ENCODE measurements at places on chromosomes 7 and 10.

- DNase-seq: no peak
Measured at GRCh38 chr10:72665925-72666324, 26.0 kb upstream of the MCU start.

GRCh38 chr7:4700577-4701235 is 18.6 kb downstream of the FOXK1 start:
- no peak for DNase-seq

GRCh38 chr10:128476845-128477244 is 350.6 kb upstream of the MKI67 start:
- no peak for DNase-seq

DNA sequence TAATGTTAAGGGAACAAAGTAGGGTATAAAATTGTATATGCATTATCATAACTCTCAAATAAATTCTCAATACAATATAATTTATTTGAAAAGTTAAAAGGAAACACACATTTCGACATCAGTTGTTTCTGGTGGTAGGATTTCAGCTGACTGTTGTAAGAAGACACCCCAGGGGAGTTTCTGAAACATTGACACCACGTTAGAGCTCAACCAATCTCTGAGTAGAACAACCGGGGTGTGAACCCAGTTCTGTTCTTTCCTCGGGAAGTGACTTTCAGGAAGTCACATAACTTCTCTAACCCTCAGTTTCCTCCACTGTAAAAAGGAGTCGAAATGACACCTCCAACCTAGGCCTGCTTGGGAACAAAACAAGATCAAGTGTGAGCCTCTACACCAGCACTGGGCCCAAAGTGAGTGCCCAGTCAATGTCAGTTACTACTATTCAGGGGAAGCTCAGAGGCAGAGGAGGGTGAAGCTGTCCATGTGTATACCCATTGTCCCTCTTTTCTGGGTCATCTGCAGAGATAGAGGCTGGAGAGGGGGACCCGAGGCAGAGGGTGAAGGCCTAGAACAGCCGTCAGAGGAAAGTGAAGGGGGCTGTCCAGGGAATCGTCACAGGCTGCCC is 67.1 kb downstream of the AOAH start:
- DNase-seq: no peak

- DNase-seq: no peak
Measured at GRCh38 chr10:12393831-12394230, 44.5 kb downstream of the CAMK1D start.

DNA sequence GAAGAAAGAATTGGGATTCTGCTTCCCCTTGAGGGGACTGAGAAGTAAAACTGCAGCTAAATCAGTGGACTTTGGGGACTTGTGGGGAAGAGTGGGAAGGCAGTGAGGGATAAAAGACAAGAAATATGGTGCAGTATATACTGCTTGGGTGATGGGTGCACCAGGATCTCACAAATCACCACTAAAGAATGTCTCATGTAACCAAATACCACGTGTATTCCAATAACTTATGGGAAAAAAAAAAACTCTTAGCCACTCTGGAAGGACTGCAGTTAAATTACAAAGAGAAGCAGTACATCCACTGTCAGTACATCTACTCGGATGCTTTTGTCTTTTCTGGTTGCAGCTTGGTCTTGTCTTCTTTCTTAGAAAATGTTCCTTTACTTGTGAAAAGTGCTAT is 27.4 kb upstream of the GOT1 start:
- no peak for DNase-seq

DNA sequence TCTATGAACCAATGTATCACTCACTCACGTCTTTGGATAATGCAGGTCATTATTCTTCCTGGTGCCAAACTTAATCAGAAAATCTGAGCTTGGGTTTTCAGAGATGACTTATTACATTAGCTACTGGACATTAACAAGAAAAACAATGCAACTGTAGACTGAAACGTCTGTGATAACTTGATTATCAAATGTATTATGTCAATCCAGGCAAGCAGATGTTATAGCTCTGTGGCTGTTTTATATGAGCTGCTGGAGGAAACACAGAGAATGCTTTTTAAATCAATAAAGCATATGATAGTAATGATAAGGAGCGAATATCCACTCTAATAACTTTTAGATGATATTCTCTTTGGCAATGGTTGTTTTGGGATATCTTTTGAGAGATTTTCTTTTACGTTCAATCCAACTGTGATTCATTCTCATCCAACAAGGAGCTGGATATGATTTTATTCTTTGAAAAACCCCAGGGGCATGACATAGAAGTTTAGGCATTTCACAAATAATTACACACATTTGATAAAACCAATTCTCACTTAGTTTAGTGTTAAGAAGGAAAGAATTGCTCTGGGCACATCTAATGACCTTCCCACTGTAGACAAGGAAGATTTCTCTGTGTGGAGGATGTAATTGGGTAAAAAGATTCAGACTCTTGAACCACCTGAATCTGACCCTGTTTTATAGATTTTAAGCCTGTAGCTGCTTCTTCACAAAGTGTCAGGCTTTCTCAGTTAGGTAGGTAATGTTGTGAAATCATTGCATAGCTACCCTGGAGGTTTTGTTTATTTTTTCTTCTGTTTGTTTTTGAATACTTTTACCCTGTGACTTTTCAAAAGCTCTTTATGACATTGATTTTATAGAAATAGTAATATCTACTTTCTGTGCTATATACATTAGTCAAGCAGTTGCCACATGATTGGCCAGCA is 1124.7 kb downstream of the DNAJB9 start:
- DNase-seq: no peak

DNA sequence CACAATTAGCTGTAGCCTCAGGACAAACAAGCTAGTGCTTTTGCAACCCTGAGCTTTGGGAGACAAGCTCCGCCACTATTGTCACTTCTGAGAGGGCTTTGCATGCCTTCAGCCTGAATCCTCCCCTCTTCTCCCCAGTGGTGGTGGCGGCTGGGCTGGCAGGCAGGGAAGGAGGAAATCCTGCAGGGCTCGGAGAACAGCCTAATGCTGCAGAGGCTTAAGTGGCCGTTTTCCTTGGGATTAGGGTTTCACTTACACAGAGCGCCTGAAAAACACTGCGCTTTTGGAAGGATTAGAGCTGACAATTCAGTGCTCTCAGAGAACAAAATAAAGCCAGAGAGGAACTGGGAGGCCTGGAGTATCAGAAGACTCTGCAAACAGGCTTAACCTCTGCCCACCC is 71.3 kb downstream of the PAX2 start:
- DNase-seq: no peak

DNA sequence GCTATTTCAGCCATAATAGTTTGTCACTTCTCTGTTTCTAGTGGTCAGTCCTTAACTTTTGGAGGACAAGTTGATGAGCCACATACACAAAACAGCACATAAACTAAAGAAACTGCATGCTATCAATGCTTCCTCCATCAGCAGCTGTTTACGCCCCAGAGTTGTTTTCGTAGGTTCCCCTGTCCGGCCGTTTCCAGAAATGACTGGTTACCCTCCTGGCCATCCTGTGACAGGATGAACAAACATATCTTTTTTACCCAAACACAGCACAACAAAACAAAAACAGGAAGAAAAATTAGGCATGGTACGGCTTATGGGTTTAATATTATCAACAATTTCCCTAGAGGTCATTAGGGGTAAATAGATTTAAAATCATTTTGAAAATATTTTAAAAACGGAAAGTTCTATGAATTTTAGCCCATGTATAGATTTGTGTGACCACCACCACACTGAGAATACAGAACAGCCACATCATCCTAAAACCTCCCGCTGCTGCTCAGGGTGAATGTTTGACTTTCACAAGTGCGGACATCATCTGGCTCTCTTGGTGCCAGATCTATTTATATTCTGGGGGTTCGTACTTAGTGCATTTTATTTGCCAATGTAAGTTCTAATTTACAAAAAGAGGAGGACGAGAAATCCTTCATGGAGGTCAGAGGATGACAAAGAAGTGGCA is 74.8 kb downstream of the HIPK2 start:
- DNase-seq: no peak

DNA sequence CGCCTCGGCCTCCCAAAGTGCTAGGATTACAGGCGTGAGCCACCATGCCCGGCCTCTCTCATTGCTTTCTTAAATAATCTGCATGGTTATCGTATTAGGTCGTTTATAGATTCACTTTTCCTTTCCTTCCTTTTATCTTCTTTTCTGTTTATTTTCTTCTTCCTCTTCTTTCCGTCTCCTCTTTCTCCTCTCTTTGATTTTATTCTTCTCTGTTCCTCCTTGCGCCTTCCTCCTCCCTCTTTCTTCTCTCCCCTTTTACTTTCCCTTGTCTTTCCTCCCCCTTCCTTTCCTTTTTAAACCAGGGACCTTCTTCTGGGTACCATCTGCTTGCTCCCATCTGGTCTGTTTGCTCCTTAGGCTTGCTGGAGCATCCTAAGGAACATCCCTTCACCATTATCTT is 18.6 kb downstream of the MLLT10 start:
- no peak for DNase-seq

- peak; percentile 47 for DNase-seq
Measured at GRCh38 chr10:11986593-11987216, 55.9 kb downstream of the UPF2 start.

DNA sequence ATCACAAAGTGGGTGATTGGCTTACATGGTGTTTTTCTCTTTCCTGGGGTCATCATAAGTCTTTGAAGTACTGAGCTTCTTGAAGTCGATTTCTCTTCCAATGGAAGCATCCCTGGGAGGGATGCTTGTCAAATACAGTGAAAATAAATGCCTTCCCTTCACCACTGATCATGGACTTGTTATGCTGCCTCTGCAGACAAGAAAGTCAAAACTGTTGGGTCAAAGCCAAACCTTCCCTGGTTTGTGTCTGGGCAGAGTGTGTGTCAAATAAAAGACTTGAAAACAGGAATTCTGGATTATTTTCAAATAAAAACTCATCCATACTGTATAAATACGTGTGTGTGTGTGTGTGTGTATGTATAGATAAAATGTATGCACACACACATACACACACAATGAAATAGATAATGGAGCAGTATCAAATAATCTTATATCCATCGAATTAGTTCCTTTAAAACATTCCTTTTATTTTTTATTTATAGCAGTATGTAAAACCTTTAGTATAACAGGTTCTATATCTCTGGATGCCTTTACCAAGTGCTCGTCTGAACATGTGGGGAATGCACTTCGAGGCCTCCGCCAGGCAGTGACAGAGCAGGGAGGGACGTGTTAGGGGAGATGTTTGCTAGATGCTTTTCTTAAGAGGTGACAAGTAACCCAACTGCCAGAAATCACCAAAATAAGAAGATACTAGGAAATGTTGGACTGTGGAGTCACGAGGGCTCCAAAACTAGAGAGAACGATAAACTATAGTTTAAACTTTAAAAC is 27.2 kb upstream of the WNT16 start:
- DNase-seq: no peak

- no peak for DNase-seq
Measured at GRCh38 chr10:120473593-120473992, 16.6 kb downstream of the PLPP4 start.

- DNase-seq: no peak
Measured at GRCh38 chr10:44801383-44802327, 109.5 kb upstream of the TMEM72 start.

DNA sequence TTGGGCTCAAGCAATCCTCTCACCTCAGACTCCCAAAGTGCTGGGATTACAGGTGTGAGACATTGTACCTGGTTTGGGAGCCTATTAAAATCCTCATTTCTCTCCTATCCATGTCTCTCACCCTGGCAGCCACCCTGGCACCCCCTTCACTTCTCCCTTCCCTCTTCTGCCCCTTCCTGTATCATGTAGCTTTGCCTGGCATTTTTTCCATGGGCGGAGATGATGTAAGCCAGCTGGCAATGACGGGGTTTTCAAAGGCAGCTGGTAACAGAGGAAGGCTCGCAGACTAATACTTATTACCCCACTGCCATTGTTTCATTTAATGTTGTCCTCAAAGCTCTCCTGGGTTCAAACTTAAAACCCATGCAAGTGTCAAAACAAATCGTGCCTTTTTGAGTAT is 61.9 kb downstream of the RGS10 start:
- no peak for DNase-seq

All from stimulated activated CD8-positive, alpha-beta memory T cell treated with anti-CD3 and anti-CD28 coated beads, Interleukin-15, amount 100 ng/mL, for 4 hours (primary cell).